Dermis blood vessel endothelial cell (primary cell): ENCODE measurements at places on chromosomes 3 and 15. TPM values are rescaled to one million over a fixed set of nuclear protein-coding genes. Genes with fewer than 3 reads are reported as not detected.

The PLSCR5 gene
- not detected in 2 replicates for total RNA-seq

The C3orf70 gene
- 2.6 and 2.8 TPM in 2 replicates for total RNA-seq

The RBP2 gene
- not detected in 2 replicates for total RNA-seq

The NEK11 gene
- total RNA-seq = 2.8 and 4.1 TPM in 2 replicates

The KBTBD8 gene
- 1.7 and 2.6 TPM in 2 replicates for total RNA-seq

The SIN3A gene
- 32.0 and 40.8 TPM in 2 replicates for total RNA-seq

The LIPH gene
- 0.19 TPM in 1 of 2 replicates, not detected in the other for total RNA-seq
